ENCODE measurements at places on chromosomes 1 and 21. TPM values are rescaled to one million over a fixed set of nuclear protein-coding genes. Genes with fewer than 3 reads are reported as not detected.
A peak's percentile ranks its signal among the peaks of the same experiment; 100 is the strongest.

CRNN gene
- total RNA-seq, result not detected

IL19 gene
- total RNA-seq, result not detected

CLK2 gene
- 36.1 TPM for total RNA-seq

PCSK9 gene
- 0.56 TPM for total RNA-seq

PANK4 gene
- total RNA-seq, result 36.7 TPM

SPRR2F gene
- not detected for total RNA-seq

GBP3 gene
- 25.4 TPM for total RNA-seq

APP gene
- total RNA-seq, result 296 TPM

TAS1R3 gene
- total RNA-seq, result 0.32 TPM

KMO gene
- total RNA-seq, result 1.3 TPM

GPR37L1 gene
- total RNA-seq, result 0.16 TPM

CLCA4 gene
- not detected for total RNA-seq

PTAFR gene
- total RNA-seq, result 17.0 TPM

NSL1 gene
- 17.8 TPM for total RNA-seq

FCER1A gene
- total RNA-seq, result not detected

CCDC27 gene
- total RNA-seq, result not detected

GRCh38 chr1:46812996-46813857 is 14.4 kb downstream of the CYP4B1 start:
- no peak for DNase-seq

- no peak for DNase-seq
These were observed 70.1 kb upstream of the TMPRSS2 start for GRCh38 chr21:41578083-41578482.

DNA sequence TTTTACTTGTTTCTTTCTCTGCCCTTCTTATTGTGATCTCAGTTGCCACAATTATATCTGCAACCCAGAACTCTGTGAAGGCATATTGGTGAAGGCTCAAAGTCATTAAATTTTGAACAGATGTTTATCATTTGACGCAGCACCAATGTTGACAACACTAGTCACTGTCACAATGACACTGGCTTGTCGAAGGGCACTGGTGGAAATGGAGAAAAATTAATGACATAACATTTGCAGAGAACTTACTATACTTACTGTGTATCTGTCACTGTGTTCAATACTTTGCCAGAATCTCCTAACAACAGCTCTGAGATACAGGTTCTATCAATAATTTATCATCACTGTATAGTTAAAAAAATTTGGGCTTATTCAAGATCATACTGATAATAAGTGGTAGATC is 1213.7 kb downstream of the NCAM2 start:
- DNase-seq, result no peak

GRCh38 chr1:171860696-171861095 is 19.4 kb downstream of the DNM3 start:
- no peak for DNase-seq

DNA sequence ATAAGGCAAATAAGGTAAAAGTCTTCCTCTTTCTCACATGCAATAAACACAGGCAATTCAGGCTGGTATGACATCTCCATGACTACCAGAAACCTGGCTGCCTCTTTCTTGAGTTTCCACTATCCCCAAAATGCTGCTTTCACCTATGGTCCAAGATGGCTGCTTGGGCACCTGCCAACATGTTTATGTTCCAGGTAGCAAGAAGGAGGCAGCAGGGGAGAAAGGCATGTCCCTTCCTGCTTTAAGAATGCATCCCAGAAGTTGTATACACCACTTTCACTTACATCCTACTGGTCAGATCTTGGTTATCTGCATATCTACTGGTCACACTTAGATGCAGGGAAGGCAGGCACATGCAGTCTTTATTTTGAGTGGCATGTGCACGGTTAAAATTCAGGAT is 19.4 kb upstream of the ACOT11 start:
- no peak for DNase-seq

- DNase-seq, result no peak
These were observed 43.0 kb upstream of the RGL1 start for GRCh38 chr1:183761871-183762270.

DNA sequence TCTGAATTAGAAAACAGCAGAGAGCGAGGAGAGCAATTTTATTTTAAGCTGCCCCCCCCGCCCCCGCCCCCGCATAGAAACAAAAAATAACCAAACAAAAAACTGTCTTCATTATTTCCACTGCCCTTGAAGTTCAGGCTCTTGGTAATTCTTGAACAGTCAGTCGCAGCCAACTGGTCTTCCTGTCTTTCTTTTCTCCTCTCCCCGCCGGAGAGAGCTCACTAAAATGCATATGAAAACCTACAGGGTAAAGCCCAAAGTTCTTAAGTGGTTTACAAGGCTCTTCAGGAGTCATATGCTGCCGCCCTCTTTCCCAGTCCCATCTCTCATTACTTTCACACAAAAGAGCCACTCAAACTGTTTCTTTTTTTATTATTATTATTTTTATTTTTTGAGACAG is 1.1 kb upstream of the ANKRD35 start:
- no peak for DNase-seq

DNA sequence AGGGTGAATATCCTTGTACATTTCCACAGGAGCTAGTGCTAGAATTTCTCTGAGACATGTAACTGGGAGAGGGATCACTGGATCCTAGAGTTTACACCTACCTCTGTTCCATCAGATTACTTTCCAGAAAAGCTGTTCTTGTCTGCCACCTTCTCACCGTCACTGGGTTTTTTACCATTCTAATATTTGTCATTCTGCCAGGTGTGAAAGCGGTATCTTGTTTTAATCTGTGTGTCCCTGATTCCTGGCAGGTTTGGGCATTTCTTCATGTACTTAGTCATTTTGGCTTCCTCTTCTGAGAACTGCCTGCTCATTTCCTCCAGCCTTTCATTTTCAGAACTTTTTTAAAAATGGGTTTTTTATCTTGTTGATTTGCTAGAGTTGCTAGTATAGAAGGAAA is 5.1 kb downstream of the PMF1 start:
- DNase-seq, result no peak

DNA sequence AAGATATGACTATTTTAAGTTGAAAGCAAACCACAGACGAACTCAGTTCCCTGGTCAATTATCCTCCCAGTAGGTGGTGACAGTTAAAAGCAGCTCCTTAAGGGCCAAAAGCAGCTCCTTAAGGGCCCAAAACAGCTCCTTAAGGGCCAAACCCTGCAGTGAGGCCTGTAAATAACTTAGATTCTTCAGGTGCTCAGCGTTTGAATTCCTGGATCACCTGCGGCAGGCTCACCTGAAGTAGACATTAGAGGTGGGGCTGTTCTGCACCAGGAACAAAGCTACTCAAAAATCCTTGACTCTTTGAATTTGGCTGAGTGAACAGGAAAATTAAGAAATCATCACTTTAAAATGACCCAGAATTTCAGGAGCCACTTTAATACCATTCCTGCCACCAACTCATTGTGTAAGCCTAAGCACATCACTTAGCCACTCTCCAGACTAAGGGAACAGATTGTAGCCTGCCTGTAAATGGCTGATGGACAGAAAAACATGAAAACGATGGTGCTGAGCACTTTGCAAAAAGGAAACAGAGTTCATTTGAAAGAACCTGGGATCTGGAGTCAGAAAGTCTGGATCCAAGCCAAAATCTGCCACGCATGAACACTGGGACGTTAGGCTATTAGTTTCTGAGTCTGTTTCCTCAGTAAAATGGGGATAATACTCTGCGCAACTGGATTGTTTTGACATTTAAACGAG is 126.9 kb downstream of the LRIG2 start:
- no peak for DNase-seq

- DNase-seq, result no peak
These were observed 14.9 kb upstream of the PAQR7 start for GRCh38 chr1:25890239-25891034.

GRCh38 chr21:35664683-35665082 is 395.6 kb downstream of the SETD4 start:
- no peak for DNase-seq

- DNase-seq, result no peak
These were observed 301.3 kb downstream of the NPHP4 start for GRCh38 chr1:5690898-5691297.

GRCh38 chr1:89608319-89608983 is 24.5 kb upstream of the LRRC8C start:
- no peak for DNase-seq

GRCh38 chr1:171966426-171967220 is 125.3 kb downstream of the DNM3 start:
- no peak for DNase-seq

GRCh38 chr1:152940614-152941013 is 6.4 kb upstream of the SPRR5 start:
- no peak for DNase-seq

GRCh38 chr1:8989821-8990220 is 36.4 kb downstream of the SLC2A7 start:
- no peak for DNase-seq

- DNase-seq, result no peak
These were observed 22.0 kb upstream of the IFNAR1 start for GRCh38 chr21:33302796-33303195.

GRCh38 chr1:176950736-176951324 is 213.7 kb downstream of the ASTN1 start:
- no peak for DNase-seq

GRCh38 chr1:43648876-43649477 is 972 bp upstream of the KDM4A start:
- no peak for DNase-seq

DNA sequence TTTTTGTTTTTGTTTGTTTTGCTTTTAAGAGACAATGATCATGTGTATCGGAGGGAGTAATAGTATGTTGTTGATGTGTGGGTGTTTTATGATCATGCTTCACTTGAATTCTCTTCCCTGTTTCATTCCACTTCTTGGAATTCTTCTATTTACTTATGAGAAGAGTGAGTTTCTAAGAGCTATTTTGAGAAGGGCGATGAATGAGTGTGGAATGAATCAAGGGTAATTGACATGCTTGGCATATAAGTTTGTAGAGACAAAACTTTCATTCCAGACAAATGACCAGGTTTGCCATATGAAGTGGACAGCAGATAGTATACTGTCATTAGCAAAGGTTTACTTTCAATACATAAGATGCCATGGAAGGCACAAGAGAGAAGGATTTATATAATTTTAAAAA is 42.3 kb upstream of the PDC start:
- DNase-seq, result no peak

- DNase-seq, result no peak
These were observed 38.9 kb downstream of the PGM1 start for GRCh38 chr1:63632110-63632509.

GRCh38 chr1:54054438-54054749 is 986 bp downstream of the TCEANC2 start:
- DNase-seq, result no peak

GRCh38 chr1:25743164-25744139 is 56.5 kb upstream of the SELENON start:
- peak; percentile 71 for DNase-seq

- DNase-seq, result peak; percentile 92
These were observed 816 bp downstream of the IL6R start for GRCh38 chr1:154405747-154406571.

Data from omental fat pad (tissue), 4 donors.